Left cardiac atrium (tissue), 4 donors: ENCODE measurements at places on chromosomes 13 and 19. TPM values are rescaled to one million over a fixed set of nuclear protein-coding genes. Genes with fewer than 3 reads are reported as not detected.

- peak; percentile 56 for DNase-seq
These were observed 40.6 kb downstream of the COL4A2 start for GRCh38 chr13:110347535-110348308.

DNA sequence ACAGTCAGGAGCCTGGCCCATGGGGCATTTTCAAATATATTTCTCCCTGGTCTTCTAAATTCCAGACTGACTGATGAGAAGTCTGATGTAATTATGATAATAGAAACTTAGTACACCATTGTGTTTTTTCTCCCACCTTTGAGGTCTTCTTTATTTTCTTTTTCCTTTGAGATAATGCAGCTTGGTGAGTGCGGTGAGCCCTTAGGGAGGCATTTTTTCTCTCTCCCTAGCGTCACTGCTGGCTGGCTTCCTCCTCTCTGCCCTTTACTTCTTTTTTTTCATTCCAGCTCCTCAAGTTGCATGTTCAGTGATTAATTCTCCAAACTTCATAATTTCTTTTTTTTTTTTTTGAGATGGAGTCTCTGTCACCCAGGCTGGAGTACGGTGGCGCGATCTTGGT, 12.8 kb upstream of the CDC42EP5 start:
- DNase-seq, result no peak

IL27RA gene
- total RNA-seq, result 6.2 TPM

DNA sequence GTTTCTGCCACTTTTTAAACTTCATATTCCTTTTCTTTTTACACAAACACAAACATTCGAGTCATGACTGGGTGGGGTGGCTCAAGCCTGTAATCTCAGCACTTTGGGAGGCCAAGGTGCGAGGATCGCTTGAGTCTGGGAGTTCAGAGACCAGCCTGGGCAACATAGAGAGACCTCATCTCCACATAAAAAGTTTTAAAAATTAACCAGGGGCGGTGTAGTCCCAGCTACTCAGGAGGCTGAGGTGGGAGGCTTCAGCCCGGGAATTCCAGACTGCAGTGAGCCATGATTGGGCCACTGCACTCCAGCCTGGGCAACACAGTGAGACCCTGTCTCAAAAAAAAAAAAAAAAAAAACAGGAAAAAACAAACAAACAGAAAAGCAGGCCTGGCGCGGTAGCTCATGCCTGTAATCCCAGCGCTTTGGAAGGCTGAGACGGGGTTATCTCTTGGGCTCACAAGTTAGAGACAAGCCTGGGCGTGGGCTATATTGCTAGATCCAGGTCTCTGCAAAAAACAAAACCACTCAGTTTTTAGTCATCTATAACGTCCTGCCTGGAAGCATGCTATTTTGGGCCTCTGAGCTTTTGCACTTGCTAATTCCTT, 583 bp upstream of the BAX start:
- no peak for DNase-seq

- no peak for DNase-seq
These were observed at the start of gene SMIM44 for GRCh38 chr19:3483226-3483628. Gene SMIM44, minus strand, starts transcription at chr19:3483441. Its CDS starts 38 bp downstream, at chr19:3483403.

- DNase-seq, result no peak
These were observed 41.9 kb upstream of the SERPINE3 start for GRCh38 chr13:51297556-51297955.

ZNF667 gene
- 4.0 TPM for total RNA-seq

DNA sequence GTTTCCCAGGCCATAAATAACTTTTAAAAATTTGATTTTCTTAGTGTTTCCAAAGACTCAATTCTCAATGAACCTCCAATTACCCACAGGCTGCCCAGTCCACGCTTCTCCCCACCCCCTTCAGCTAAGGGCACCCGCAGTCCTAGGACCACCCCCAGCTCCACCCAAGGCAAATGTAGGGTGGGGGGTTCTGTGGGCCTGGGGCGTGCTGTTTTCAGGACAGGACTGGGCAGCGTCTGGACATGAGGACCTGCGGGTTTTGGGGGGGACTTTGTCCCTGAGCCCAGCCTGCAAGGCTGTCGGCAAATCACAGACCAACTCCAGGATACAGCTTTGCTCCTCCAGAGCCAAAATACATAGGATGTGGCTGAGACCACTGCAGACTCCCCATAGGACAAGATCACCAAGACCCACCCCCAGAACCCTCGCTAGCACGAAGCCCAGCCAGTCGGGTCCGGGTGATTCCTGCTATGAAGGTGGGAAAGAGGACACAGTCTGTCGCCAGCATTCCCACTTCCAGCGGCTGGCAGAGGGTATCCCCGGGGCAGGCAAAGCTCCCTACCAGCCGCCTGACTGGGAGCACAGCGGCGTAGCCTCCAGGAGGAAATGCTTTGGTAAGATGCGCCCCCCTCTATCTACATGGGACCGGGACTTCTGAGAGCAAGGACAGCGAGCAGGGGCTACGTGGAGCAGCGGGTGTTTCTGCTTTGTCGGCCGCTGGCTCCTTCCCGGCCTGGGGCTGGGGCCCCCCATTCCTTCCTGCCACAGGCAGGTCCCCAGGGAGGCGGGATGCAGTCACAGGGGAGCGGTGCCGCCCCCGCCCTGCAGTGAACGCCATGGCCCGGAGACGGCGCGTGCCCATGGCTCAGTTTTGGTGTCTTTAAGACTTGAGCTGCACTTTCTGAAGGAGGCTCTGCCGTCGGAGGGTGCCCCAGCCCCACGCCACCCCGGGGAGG, 1.6 kb upstream of the TIMM13 start:
- DNase-seq, result no peak

KLK8 gene
- total RNA-seq, result 0.53 TPM

NANOS3 gene
- 1.2 TPM for total RNA-seq

KCNN1 gene
- total RNA-seq, result 1.8 TPM

DNA sequence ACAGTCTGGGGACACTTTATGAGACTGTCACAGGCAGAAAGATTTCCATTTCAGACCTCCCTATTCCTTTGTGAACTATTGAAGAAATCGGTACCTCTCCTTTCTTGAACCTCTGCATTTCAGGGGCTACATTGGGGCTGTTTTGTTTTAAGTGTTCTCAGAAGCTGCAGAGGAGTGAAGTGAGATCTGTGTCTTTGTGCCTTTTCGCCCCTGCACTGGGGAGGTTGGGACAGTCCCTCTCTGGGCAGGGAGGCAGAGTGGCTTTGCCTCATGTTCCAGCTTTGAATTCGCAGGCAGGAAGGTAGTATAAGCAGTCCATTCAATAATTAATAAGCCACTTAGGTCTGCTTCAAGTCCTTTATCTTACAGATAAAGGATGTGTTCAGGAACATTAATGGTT, 9.5 kb upstream of the AMER2 start:
- no peak for DNase-seq

DNA sequence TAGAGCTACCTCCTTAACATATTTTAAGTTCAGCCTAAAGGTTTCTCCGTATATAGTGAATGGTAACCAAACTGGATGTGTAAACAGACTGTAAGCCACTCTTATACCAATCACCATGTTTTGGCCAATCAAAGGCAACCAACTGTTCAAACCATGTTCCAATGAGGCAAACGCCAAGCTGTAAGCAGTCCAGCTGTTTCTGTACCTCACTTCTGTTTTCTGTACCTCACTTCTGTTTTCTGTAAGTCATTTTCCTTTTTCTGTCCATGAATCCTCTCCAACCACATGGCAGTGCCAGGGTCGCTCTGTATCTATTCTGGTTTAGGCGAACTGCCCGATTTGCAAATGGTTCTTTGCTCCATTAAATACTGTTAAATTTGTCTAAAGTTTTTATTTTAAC, 24.4 kb downstream of the COMMD6 start:
- no peak for DNase-seq

DNA sequence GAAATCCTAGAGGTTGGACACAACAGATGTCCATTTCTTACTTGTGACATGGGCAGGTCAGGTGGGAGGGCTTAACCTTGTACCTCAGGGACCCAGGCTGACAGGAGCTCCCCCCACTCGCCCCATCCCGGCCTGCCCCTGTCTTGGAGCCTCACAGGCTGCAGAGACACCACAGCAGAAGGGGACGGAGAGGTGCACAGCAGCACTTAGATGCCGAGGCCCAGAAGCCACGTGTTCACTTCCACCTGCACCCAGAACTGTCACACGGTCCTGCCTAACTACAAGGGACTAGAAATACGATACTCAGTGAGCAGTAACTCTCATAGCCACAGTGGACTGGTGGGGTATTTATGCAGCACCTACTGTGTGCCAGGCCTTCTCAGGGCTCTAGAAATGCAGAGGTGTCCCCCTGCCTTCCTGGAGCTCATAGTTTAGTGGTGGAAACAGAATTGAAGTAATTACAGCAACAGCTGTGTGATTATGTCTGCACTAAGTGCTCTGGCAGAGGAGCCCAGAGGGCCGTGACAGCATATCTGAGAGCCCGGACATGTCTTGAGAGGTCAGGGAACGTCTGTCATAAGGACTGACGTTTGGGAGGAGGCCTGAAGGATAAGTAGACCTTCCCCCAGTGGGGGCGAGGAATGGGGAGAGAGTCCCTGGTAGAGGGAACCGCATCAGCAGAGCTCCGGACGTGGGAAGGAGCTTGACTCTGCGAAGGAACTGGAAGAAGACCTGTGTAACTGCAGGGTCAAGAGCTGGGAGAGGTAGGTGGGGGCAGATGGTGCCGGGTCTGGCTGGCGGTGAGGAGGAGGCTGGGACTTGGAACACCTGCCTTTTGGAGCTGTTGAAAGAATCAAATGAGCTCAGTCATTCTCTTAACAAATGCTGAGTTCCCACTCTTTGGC, 130.0 kb downstream of the SIPA1L3 start:
- DNase-seq, result no peak

TPTE2 gene
- not detected for total RNA-seq

- no peak for DNase-seq
These were observed 177.8 kb downstream of the PAN3 start for GRCh38 chr13:28316129-28316528.

MBD3L3 gene
- total RNA-seq, result not detected

ADGRE3 gene
- not detected for total RNA-seq

DNA sequence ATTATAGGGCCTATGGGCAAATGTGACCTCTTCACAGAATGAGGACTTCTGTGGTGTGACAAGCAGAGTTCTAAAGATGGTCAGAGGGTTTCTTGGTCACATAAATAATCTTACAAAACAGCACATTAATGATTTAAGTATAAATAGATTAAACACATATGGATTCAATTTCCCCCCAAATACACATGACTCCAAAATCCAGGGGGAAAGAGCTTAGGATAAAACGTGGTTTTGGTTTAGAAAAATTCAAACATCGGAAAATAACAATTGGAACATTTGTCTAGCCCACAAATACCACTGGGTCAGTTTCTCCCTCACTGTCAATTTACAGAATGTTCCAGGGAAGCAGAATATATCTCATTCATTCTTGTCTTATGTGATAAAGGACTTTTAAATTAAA, 283.1 kb downstream of the COG6 start:
- no peak for DNase-seq

GRCh38 chr13:46405457-46405856, 18.4 kb upstream of the RUBCNL start:
- DNase-seq, result no peak

DNA sequence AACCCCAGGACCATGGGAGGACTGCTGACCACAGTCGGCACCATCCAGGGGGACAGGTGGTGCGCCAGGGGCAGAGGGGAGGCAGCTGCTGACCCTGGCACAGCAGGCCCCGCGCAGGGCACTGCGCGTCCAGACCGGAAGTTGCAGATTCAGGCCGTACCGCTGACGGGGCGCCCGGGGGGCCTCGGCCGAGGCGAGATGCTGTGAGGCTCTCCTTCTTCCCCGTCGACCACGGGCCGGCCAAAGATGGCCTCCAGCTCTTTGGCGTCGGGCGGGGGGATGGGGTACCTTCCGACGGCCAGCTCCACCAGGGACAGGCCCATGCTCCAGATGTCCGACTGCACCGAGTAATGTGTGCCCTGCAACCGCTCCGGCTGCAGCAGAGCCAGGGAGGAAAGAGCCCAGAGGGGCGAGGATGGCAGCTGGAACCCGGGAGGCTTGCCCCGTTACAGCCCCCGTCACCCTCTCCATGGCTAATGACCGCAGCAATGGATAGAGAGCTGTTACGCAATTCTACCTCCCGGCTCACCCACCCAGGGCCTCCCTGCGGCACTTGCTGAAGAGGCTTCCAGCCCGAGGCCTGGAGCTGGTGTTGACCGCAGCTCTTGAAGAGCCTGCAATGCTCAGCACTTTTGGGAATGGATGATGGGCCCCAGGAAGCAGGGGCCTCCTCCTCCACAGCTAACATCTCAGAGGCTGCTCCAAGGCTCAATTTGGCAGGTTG, 24.7 kb downstream of the MAP2K2 start:
- no peak for DNase-seq

APOC4 gene
- not detected for total RNA-seq

DNA sequence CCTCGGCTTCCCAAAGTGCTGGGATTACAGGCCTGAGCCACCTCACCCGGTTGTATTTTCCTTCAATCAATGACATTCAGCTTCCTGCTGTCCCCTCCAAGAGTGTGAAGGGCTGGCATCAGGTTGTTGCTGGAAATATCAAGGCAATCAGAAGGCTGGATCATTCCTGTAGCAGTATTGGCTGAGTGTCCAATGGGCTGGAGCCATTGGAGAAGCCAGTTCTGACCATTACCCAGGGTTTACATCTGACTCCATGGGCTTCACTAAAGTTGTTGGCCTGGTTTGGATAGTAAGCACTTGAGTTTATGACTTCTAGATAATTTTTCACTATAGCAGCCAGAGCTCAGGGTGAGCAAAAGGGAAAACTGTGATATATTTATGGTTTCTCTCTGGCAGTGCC, 137.0 kb downstream of the DLEU7 start:
- DNase-seq, result no peak

MCEMP1 gene
- 1.7 TPM for total RNA-seq

- DNase-seq, result no peak
These were observed 37.8 kb downstream of the STOML3 start for GRCh38 chr13:38952827-38953226.

GRCh38 chr13:80444240-80445015, 103.5 kb upstream of the SPRY2 start:
- DNase-seq, result no peak

DNA sequence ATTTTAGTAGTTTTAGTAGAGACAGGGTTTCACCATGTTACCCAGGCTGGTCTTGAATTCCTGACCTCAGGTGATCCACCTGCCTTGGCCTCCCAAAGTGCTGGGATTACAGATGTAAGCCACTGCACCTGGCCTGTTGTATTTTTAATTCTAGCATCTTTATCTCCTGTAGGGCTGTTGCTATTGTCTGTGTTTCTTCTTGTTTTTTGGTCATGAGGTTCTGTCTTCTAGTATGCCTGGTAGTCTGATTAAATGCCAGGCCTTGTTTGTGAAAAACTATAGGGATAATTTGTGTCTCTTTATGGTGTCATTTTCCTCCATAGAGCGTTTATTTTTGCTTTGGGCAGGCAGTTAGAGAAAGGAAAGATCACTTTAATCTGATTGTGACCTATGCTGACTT, 3.1 kb downstream of the ARHGEF18 start:
- DNase-seq, result no peak

DNA sequence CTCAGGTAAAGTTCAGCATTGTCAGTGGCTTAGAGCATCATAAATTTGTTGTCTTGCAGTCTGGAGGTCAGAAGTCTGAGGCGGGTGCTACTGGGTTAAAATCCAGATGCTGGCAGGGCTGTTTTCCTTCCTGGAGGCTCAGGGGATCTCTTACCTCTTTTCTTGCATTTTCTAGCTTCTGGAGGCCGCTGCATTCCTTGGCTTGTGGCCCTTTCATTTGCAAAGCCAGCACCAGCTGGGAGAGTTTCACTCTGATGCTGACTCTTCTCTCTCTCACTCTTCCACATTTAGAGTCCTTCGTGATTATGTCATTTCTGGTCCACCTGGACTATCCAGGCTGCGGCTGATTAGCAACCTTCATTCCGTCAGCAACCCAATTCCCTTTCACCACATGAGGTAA, 38.1 kb upstream of the SLC10A2 start:
- DNase-seq, result no peak

PET100 gene
- total RNA-seq, result 150 TPM

ATP12A gene
- not detected for total RNA-seq
